ENCODE measurements at places on chromosomes 2 and 18.

DNA sequence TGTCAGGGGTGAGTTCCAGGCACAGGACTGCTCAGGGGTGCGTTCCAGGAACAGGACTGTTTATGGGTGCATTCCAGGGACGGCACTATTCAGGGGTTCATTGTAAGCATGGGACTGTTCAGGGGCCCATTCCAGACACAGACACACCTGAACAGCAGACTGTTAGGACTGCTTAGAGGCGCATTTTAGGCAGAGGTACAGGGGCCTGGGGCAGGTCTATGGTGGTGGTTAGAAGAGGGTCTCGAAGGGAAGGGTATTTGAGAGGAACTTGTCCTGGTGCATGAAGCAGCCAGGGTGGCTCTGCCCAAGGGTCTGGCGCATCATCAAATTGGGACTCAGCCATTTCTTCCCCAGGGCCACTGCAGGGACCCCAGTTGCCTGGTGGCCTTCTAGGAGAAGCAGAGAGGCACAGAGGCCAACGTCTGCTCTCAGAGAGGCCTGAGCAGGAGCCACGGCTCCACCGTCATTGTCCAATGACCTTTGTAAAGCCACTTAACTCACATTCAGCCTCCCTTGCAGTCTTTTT, 14.8 kb upstream of the MLPH start:
- DNase-seq, result peak; percentile 52

GRCh38 chr2:212078103-212078502, 460.5 kb downstream of the ERBB4 start:
- no peak for DNase-seq

DNA sequence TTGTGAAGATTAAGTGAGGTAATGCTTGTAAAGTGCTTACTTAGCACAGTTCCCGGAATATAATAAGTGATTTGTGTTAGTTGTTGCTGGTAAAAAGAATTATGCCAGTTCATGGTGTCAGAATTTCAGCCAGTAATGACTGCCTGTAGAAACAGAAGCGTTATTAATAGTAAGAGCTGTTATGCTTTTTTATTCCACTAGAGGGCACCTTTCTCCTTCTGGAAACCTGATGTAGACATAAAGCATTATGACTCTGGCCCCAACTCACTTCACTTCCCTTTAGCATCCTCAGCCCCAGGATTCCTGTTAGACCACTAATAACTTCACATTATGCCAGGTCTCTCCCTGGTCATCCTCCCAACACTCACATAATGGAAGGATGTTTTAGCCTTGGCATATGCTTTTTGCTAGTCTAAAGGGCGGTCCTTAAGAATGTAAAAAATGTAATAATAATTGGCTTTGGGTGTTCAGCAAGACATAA, 34.9 kb downstream of the C18orf54 start:
- no peak for DNase-seq

DNA sequence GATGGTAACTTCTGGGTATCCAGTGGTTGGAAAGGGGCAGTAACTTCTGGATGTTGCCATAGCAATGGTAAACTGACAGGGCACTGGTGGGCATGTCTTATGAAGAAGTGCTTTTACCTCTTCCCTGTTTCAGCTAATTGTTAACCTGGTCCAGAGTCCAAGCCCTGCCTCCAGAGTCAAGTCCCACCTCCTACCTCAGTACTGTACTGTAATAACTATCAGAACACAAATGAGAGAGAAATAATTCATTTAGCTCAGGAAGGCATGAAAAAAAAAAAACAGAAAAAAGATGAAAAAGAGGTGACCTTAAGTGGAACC, 237.0 kb downstream of the ZNF804A start:
- no peak for DNase-seq

DNA sequence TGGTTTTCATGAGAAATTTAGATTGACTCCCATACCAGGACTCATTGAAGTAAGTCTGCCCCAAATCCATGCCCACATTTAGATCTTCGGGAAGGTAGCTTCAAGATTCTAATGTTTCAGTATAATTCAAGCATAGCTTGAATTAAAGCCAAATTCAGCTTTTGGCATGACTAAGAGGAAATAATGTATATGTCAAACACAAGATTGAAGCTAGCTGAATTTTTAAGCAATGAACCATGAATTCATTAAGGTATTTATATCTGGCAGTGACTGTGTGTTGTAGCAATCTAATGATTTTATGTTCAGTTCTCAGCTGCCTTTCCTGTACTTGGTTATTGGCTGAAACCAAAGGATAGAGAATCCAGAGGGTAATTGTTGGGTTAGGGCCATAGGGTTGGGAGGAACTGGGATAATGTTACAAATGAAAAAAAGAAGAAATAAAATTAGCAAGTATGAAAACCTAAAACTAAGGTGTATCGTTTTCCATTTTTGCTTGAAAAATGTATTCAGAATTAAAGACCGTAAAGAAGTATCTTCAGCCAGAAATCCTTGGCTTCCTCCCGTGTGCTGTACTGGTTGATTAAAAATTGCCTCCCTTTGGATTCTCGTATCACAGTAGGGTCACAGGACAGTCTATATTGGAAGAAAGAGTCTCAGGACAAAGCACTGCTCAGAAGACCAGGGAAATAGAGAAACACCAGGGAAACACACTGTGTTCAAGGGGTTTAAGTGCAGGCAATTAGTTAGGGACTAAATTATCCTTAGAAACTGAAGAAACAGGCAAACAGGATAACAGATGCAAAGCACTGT, 119.0 kb upstream of the FN1 start:
- DNase-seq, result no peak

GRCh38 chr18:22840606-22841144, 92.5 kb upstream of the RBBP8 start:
- no peak for DNase-seq

All from islet precursor cell (in vitro differentiated cells).